K562 (cell line): ENCODE measurements at places on chromosomes 1 and 21. TPM values are rescaled to one million over a fixed set of nuclear protein-coding genes. Genes with fewer than 3 reads are reported as not detected.

EXTL1 gene
- 0.09 and 0.16 TPM in 2 replicates for polyA plus RNA-seq

SELL gene
- polyA plus RNA-seq, result not detected in 2 replicates

LAMC1 gene
- polyA plus RNA-seq, result 0.21 TPM in 1 of 2 replicates, not detected in the other

PLEKHA6 gene
- polyA plus RNA-seq, result 0.01 TPM in 1 of 2 replicates, not detected in the other

FNDC5 gene
- 0.12 and 0.24 TPM in 2 replicates for polyA plus RNA-seq
